ENCODE measurements at places on chromosomes 6 and 20.

DNA sequence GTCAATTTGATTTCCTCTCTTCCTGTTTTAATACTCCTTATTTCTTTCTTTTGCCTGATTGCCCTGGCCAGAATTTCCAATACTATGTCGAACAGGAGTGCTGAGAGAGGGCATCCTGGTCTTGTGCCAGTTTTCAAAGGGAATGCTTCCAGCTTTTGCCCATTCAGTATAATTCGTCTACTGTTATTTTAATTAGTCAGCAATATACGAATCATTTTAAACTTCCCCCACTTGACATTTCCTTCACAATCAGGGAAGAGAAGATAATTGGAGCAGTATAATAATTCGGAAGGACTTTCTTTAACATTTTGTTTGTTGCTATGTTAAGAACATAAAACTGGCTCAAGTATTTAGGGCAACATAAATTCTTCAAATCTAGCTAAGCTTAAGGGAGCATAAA is 860.3 kb upstream of the SLC35B3 start:
- DNase-seq, result no peak

DNA sequence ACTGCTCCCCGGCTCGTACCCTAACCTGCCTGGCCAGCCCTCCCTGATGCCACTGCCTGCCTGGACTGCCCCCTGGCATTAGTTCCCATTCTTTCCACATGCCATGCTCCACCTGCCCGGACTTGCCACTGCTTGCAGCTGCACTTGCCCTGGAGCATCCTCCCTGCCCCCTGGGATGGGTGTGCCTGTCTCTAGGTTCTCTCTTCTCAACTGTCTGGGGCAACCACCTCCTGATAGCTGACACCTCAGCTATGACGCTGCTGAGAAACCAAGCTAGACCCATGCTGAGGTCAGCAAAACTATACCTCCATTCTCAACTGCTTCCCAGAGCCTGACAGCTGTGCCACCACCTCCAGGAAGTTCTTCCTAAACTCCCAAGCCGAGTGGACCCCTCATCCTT is 72.1 kb downstream of the PERP start:
- DNase-seq, result peak; percentile 26

- DNase-seq, result no peak
These were observed 224.9 kb downstream of the FARS2 start for GRCh38 chr6:5486214-5486613.

- DNase-seq, result no peak
These were observed 592 bp downstream of the LTB start for GRCh38 chr6:31581434-31582229.

GRCh38 chr20:21615617-21616080 is 89.8 kb upstream of the PAX1 start:
- DNase-seq, result peak; percentile 82

DNA sequence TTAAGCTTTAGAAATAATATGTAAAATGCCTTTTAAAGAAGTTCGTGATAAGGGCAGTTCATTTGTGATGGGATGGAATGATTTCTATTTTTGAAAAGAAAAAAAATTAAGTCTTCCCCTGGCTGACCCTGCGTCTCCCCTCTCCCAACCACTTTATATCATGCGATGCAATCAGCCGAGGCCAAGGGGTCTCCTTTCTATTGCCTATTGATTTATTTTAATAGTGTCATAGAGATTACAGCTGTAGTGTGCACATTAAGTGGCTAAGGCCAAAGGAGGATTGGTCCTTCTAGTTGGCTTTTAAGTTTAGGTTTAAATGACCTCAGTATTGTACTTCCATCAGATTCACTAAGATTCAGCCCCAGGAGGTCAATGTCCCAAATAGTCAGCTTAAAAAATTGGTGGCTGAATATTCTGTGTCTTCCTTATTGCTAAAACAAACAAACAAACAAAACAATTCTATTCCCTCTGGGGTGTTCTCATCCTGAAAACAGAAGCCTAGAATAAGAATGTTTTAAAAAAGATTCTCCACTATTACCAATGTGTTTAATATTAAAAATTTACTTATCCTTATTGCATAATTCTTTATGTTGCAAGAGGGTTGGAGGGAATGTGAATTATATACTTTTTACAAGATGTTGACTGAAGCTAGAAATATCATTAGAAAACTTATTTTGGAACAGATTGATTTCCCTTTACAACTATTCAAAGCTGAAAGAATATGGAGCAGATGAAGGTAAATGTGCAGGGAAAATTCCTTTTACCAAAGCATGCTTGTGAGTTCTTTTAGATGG is 359.1 kb downstream of the SAMD5 start:
- no peak for DNase-seq

- no peak for DNase-seq
These were observed 28.8 kb downstream of the RIOK1 start for GRCh38 chr6:7418238-7418905.

DNA sequence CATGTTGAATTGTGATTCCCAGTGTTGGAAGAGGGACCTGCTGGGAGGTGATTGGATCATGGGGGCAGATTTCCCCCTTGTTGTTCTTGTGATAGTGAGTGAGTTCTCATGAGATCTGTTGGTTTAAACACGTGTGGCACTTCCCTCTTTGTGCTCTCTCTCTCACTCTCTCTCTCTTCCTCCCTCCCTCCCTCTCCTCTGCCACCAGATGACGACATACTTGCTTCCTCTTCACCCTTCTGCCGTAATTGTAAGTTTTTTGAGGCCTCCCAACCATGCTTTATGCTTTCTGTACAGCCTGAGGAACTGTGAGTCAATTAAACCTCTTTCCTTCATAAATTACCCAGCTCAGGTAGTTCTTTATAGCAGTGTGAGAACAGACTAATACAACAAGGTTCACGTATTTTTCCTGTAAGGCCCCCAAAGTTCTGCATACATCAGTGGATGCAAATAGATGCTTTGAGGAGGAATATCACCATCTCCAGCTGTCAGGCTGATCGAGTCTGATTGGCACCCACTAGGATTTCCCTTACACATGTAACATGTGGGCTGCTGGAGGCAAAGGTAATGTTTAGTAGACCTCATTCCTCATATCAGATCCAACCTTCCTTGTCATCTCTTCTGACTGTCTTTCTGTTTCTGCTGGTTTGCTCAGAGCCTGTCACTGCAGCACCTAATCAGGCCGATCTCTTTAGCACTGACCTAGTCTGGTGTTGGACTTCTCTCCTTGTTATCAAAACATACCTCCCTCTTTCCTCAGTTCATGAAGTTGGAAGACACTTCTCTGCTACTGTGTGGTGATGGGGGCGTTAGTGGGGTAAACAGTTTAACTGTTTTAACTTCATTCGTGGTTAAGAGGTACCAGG is 54.3 kb upstream of the BACH2 start:
- DNase-seq, result no peak

GRCh38 chr20:37970856-37971245 is 62.4 kb downstream of the TTI1 start:
- no peak for DNase-seq

DNA sequence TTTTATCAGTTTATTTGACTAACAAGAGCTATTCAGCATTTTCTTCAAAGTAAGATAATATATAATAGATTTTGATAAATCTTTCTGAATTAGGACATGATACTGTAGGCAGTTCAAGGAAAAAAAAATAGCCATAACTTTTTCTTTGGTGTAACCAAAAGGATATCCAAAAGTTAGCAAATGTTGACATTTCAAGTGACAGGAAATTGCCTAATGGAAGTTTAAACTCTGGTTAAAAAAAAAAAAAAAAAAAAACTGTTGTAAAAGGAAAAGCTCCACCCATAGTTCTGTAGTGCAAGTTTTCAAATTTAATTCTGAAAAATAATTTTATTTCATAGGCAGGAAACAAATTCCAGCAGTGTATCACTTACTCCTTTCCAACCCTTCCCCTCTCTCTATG is 18.8 kb downstream of the HEBP2 start:
- no peak for DNase-seq

GRCh38 chr6:37675606-37676005 is 22.1 kb downstream of the MDGA1 start:
- DNase-seq, result no peak

DNA sequence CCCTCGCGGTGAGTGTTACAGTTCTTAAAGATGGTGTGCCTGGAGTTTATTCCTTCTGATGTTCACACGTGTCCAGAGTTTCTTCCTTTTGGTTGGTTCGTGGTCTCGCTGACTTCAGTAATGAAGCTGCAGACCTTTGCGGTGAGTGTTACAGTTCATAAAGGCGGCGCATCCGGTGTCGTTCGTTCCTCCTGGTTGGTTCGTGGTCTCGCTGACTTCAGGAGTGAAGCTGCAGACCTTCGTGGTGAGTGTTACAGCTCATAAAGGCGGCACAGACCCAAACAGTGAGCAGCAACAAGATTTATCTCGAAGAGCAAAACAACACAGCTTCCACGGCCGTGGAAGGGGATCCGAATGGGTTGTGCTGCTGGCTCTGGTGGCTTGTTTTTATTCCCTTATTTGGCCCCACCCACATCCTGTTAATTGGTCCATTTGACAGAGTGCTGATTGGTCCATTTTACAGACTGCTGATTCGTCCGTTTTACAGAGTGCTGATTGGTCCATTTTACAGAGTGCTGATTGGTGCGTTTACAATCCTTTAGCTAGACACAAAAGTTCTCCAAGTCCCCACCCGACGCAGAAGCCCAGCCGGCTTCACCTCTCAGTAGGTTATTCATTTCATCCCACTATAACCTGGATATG is 48.2 kb upstream of the ARG1 start:
- no peak for DNase-seq

DNA sequence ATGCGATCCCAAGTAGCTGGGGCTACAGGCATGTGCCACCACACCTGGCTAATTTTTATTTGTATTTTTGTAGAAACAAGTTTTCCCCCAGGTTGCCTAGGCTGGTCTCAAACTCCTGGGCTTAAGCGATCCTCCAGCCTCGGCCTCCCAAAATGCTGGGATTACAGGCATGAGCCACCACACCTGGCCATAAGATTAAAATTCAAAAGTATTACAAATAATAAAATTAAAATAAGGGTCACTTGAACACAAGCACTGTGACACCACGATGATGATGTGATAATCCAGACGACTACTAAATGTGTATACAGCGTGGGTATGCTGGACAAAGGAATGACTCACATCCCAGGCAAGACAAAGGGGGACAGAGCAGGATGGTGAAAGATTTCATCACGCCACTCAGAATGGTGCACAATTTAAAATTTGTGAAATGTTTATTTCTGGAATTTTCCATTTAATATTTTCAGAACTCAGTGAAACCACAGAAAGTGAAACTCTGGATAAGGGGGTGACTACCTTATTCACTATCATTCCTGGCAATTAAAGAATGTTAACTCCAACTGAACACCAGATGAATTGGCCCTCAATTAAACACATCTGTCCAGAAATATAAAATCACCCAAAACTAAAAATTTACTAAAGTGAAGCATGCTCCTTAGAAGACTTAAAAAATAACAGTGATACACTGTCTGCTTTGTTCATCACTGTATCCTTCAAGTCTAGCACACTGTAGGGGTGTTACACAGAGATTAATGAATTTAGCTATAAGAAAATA is 13.1 kb downstream of the B4GALT5 start:
- DNase-seq, result no peak

DNA sequence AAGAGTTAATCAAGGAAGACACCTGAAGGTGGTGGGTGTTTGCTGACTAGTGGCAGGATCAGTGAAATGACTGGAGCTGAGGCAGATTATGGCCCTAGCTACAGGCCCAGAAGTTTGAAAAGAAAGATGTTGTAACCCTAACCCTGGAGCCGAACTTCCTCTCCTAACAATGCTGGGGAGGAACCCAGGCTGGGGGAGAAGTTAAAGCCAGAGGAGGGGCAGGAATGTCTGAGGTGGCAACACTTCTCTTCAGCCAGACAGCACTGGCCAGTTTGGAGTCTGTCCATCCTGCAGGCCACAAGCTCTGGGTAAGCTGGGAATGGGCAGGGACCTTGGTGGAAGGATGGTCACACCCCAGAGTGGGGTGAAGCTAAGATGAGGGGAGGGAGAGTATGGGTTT is at the start of gene LST1:
LST1 (plus strand) TSS at position 270 of the 400 bp plus-strand sequence. CDS start 1,023 bp downstream, outside the sequence.
- DNase-seq, result no peak

- no peak for DNase-seq
These were observed 4.6 kb downstream of the HLA-DPB1 start for GRCh38 chr6:33080127-33081089.

GRCh38 chr20:31593221-31594001 is 11.7 kb upstream of the ID1 start:
- no peak for DNase-seq

GRCh38 chr6:157143171-157143889 is 180.0 kb downstream of the TMEM242 start:
- no peak for DNase-seq

DNA sequence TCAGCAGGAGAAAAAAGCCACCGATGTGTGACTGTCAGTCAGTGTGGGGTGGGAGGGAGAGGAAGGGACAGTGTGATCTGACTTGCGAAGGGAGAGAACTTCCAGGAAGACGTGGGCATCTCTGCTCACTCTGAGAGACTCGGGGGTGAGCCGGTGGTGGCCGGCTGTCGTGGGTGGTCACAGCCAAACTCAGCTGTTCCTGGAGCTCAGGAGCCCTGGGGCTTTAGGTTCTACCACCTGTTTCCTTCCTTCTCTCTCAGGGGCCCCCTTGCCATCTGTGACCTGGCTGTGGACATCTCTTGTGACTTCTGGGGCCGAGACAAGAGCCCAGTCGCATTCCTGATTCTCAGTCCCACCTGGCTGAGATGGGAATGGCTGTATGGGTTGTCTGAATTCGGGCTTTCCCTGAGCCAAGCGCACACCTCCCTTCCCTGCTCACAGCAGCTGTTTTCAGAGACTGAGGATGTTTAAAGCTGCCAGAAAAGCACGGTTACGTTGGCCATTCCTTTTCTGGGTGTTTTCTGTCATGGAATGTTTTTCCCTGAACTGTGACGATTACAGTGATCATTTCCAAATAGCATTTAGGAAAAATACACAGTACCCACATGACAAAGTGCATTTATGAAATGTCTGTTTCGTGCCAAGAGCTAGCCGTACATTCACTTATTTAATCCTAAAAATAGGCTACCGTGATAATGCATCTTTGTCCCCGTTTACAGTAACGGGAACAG is 36.5 kb downstream of the SYNJ2 start:
- DNase-seq, result no peak

- no peak for DNase-seq
These were observed 1.3 kb upstream of the FOXF2 start for GRCh38 chr6:1387876-1388629.

DNA sequence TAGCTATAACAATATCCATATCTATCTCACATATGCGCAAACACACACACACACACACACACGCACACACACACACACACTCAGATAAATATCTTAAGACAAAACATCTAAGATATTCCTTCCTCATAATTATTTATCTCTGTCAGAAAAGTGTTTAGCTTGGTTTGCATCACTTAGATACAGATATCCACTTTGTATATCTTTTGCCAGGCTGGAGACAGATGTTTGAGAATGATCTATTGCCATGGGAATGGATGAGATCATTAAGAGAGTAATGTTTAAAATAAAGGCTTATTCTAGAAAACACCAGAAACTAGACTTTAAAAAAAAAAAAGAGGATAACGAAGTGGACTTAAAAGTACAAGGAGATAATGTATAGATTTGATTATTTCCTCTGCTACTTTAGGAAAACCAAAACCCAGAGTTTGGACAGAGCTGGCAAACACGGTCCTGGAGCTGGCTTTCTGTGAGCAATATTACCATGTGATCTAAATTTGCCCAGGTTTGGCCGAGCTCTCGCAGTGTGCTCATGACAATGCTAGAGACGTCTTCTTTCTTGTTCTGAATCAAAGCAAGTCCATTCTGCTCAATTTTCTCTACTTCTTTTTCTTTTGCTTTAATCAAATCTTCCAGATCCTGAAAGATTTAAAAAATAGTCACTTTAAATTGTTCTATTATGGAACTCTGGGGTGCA is 411.8 kb downstream of the SYNE1 start:
- no peak for DNase-seq

- DNase-seq, result no peak
These were observed 103.0 kb downstream of the PSMB1 start for GRCh38 chr6:170449835-170450753.

GRCh38 chr6:35797837-35798526 is 859 bp upstream of the CLPS start:
- DNase-seq, result no peak
